SK-N-SH (cell line): ENCODE measurements at places on chromosomes 5 and 9. TPM values are rescaled to one million over a fixed set of nuclear protein-coding genes. Genes with fewer than 3 reads are reported as not detected.

DNA sequence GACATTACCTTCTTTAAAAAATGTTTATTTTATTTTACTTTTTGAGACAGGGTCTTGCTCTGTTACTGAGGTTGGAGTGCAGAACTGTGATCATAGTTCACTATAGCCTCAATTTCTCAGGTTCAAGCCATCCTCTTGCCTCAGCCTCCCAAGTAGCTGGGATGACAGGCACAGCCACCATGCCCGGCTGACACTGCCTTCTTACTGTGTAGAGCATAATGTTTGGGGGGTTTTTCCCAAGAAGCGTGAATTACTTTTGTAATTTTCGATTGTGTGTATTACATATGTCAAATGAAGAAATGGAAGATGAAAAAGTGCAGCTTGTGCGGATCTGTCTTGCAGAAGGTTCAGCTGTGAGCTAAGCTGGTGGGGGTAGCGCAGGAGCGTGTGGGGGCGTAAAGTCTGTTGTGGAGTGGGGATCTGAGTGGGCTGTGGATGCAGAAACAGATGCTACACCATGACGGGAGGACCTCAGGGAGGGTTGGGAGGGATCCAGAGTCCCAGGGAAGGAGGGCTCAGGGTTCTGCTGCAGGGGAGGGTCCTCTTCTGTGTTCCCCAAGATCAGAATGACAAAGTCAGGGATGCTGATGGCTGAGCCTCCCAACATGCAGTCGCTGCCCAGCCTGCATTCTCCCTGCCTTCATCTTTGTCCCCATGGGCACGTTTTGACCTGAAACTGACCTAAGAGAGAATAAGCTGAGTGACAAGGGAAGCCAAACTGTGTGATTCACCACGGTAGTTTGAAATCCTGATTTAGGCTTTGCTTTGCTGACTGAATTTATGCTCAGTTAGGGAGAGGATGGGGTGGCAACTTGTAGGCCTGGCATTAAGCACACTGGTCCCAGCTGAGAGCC is 6.8 kb upstream of the ANKRD33B start:
- H3K27me3 ChIP-seq = no peaks in the 10 kb centered on the region
- H3K4me1 ChIP-seq = peaks cover 10% of the 10 kb centered on the region; the same call in 1 of the 2 replicates
- no peaks in the 10 kb centered on the region for H3K36me3 ChIP-seq
- no peak overlapping the region for H3K27ac ChIP-seq
- no peak for DNase-seq

The PCDHGA2 gene
- 1.4 and 1.5 TPM in 2 replicates for polyA plus RNA-seq

The SOX30 gene
- polyA plus RNA-seq = 0.10 and 0.13 TPM in 2 replicates

The TAF11L10 gene
- polyA plus RNA-seq = not detected in 2 replicates
